ENCODE measurements at places on chromosomes 12 and 14.
A peak's percentile ranks its signal among the peaks of the same experiment; 100 is the strongest.

GRCh38 chr12:3888659-3889058, 15.5 kb upstream of the PARP11 start:
- peak; percentile 59 for DNase-seq

- DNase-seq = peak; percentile 47
These were observed 1.9 kb downstream of the DAAM1 start for GRCh38 chr14:59190372-59190771.

DNA sequence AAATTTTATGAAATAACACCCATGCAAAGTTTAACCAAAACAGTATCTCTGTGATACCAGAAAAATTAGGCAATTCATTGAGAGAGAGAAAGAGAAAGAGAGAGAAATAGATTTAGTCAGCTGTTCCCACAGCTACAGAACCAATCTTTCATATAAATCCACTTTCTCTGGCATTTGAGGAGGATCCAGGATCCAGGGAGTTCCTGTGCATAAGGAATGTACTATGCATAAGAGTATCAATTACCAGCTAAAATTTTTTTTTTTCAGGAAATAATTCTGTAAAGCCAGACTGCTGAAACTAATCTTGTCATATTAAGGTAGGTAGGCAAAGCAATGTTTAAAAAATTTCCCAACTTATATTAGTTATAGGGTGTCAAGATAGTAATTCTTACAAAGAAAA, 133.7 kb downstream of the FLRT2 start:
- no peak for DNase-seq

GRCh38 chr14:77593501-77593961, 22.9 kb downstream of the SPTLC2 start:
- peak; percentile 98 for DNase-seq

DNA sequence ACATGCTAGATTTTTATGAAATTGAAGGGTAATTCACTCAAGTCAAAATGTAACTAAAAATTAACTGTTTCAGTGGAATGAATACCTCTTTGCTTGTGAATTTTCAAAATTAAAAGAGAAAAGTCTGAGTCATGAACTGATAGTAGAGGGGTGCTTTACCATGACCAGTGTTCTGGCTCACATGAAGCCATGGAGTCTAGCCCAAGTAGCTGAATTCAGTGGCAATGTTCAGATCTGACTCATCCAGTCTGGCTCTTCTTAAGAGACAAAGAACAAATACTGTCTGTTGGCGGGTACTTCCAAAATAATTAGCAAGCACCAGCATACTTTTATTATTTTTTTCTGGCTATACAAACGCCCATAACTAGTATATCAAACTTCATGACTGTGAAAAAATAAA, 366.3 kb upstream of the GARIN6 start:
- no peak for DNase-seq

- no peak for DNase-seq
These were observed 12.1 kb downstream of the CSRP2 start for GRCh38 chr12:76866726-76867125.

GRCh38 chr12:100491104-100491503, 17.4 kb downstream of the NR1H4 start:
- DNase-seq = no peak

DNA sequence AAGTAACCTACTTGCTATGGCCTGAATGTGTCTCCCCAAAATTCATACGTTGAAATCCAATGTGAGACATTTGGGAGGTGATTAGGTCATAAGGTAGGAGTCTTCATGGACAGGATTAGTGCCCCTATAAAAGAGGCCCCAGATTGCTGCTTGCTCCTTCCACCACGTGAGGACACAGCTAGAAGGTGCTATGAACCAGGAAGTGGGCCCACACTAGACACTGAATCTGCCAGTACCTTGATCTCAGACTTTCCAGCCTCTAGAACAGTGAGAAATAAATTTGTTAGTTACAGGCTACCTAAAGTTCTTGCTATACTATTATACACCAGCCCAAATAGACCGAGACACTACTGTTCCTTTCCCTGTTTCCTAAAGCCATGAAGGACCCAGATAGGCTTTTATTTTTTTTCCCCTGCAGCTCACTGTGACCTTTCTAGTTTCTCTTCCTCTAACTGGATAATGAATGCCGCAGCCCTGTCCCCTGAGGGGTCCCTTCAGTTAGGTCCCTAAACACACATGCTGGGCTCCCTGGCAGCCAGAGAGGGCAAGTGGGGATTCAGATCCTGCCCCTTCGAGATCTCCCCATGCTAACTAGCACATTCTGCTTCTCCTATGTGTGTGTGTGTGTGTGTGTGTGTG, 19.3 kb downstream of the SLC25A3 start:
- DNase-seq = peak; percentile 90

- no peak for DNase-seq
These were observed 189.1 kb downstream of the PIWIL1 start for GRCh38 chr12:130526813-130527212.

DNA sequence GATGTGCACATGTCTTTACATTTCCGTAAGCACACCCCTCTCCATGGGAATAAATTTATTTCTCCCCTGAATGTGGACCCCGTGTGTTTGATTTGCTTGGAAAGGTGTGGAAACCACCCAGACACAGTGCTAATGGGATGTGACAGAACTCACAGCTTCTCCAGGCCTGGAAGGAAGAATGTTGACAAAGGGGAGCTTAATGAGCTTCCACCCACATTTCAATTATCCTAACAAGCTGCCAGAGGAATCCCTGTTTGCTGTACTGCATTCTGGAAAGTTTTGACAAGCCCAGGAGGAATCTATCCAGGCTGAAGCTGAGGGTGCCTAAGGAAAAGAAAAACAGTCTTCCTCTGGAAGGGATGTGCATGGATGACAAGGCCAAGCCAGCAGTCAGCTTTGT, 51.2 kb upstream of the CCDC60 start:
- no peak for DNase-seq
